Mesendoderm (in vitro differentiated cells): ENCODE measurements at places on chromosomes 12 and 14.

DNA sequence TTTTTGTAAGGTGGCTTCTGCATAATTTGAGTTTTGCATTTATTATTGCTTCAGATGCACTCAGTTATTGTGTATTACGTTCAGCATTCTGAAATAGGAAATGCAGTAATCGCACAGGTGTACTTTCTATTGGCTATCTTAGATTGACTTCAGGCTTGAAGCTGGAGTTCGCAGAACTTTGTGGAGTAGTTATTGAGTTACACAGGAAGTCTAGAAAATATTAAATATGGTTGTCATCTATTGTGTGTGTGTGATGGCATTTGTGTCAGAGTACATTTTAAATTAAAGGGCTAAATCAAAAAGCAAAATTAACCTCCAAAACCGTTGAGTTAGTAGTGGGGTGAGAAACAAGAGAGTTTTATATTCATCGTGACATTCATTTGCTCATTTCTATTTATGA, 2.7 kb downstream of the ARID2 start:
- no peak for DNase-seq

GRCh38 chr14:44700184-44700583, 193.1 kb upstream of the FSCB start:
- peak; percentile 70 for DNase-seq

DNA sequence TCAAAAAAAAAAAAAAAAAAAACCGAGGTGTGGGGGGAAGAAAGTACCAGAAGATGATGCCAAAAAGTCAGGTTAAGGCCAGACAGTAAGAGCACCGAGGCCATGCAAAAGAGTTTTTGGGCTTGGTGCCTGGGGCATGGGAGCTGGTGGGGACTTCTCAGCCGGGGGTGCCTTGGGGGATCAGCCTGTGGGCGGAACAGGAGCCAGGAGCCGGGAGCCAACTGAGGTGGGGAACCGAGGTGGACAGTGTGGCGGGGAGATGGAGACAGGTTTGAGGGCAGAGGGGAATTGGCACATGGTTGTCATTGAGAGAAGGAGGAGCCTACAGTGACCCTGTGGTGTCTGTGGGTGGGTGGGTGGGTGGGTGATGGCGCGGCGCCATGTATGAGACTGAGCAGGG, 33.2 kb downstream of the TSPAN11 start:
- no peak for DNase-seq

GRCh38 chr14:72975770-72976169, 49.5 kb downstream of the DCAF4 start:
- DNase-seq = peak; percentile 22

DNA sequence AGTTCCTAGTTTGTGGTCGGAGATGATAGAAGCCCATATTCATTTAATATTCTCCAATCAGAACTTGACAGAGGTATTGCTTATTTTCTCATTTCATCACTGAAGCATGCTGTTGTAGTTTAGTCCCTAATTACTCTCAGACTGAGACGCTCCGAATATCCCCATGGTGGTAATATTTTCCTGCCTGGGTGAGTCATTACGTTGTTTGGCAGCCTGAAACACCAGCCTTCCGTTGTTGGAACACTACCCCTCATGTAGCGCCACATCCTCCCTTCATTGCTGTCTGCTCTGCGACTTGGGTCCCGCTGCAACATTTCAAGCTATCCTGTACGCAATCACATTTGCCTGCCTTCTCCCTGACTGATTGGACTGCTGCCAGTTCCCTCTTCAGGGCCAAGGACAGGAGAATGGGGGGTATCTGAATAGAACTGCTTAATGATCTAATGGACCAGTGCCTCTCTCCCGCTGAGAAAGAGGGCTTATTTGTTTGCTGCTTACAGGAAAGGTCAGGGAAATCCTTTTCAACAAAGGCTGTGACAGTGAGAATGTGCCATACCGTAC, 369.1 kb downstream of the NPAS3 start:
- DNase-seq = no peak

GRCh38 chr14:89767861-89768268, 186.7 kb downstream of the EFCAB11 start:
- DNase-seq = peak; percentile 87

DNA sequence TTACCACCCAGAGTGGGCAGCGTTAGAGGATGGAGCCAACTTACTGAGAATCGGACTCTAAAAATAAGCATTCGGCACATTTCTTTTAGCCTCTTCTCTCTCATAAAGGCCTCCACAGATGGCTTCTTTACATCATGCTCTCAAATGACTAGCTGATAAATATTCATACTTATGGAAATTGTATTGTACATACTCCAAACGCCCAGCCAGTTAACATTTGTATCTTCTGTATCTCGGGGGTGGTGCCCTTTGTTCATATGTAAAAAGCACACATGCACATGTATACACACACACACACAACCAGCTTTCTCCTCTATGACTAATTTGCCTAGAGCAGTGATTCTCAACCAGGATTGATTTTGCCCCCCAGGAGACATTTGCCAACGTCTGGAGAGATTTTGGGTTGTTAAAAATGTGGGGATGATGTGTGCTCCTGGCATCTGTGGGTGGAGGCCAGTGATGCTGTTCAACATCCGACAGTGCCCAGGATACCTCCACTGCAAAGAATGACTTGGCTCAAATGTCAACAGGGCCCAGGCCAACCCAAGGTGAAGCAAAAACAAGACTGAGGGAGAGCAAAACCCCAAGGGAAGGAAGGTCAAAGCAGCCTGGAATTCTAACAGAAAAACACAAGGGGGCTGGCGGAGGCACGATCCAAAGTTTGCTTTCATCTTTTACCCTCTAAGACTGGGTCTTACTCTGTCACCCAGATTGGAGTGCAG, 15.2 kb upstream of the CDK2AP1 start:
- DNase-seq = no peak

- no peak for DNase-seq
These were observed 161.1 kb upstream of the FOXN3 start for GRCh38 chr14:89578156-89578555.

- no peak for DNase-seq
These were observed 182.9 kb downstream of the GLT1D1 start for GRCh38 chr12:129036135-129036534.

DNA sequence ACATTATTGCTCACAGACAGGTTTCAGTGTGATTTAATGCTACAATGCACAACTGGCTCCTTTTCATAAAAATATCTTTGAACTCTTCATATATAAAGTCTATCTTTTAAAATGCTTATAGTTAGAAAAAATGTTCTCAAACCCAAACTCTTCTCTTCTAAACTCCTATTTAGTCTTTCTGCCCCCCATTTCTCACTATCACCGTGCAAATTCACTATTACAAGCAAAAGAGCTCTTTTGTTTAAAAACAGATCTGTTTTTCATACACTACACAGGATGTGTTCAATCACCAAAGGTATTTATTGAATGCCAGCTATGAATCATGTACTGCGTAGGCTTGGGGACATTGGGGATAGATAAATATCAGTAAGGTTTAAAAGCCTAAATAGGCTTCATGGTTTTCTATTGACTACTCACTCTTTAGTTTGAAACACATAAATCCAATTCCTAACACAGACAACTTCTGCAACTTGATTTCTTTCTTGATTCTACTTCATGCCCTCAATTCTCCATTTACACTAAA, 692.3 kb downstream of the C12orf50 start:
- DNase-seq = no peak

- no peak for DNase-seq
These were observed 336.1 kb downstream of the BCL11B start for GRCh38 chr14:98935921-98936320.

- DNase-seq = peak; percentile 57
These were observed 51.2 kb downstream of the TESC start for GRCh38 chr12:117047810-117048584.

- DNase-seq = no peak
These were observed 33.5 kb downstream of the SLC6A12 start for GRCh38 chr12:180445-180844.

DNA sequence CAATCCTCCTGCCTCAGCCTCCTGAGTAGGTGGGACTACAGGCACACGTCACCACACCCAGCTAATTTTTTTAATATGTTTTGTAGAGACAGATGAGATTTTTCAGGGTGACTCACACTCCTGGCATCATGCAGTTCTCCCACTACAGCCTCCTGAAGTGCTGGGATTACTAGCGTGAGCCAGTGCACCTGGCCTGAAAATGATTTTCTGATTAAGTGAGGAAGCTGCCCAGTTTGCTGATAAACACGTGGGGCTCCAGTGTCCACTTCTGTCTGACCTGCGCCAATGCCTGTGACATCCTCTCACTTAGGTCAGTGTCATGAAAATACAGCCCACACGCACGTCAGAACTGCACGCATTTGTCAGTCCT, 37.0 kb upstream of the SFSWAP start:
- no peak for DNase-seq

DNA sequence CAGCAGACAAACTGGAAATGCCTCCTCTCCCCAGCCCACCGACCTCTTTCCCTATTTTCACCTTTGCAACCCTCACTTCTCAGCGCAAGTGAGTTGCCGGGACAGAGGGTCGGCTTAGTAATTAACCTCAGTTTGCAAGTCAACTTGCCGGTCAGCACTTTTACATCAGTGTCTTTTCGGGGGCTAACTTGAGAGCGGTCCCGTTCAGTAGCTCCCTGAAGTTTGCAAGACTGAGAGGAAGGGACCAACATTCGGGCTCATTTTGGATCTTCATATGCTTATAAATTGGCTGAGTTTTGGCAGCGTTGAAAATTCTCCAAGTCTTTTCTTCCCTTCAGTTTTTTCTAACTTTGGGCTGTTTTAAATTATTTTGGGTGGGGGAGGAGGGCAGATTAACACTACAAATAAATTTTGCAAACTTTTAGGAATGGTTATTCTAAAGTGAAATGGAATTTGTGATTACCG, 846 bp downstream of the BRMS1L start:
- no peak for DNase-seq

GRCh38 chr12:67662910-67663538, 14.5 kb downstream of the DYRK2 start:
- no peak for DNase-seq

- DNase-seq = no peak
These were observed 17.8 kb downstream of the OLR1 start for GRCh38 chr12:10154145-10154496.

GRCh38 chr12:102824218-102824835, 92.7 kb downstream of the PAH start:
- peak; percentile 89 for DNase-seq

DNA sequence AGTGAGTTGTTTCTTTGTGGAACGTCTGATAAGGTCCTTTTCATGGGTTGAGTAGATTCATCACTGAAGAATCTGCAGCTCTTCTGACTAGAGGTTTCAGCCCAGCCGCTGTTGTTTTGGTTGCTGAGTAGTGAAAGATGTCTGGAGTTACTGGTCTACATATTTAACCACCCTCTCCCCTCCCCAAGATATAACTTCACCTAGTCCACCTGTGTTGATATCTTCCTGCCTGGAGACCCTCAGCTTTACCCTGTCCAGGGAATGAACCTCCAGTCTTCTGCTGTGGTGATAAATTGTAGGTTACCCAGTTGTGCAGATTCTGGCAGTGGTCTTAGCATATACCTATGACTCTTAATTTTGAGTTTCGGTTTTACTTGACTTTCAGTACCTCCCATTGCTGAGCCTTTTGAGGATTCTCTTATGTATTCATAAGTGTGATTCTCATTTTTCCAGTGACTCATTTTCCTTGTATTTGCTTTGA, 62.9 kb downstream of the CCDC91 start:
- DNase-seq = no peak

DNA sequence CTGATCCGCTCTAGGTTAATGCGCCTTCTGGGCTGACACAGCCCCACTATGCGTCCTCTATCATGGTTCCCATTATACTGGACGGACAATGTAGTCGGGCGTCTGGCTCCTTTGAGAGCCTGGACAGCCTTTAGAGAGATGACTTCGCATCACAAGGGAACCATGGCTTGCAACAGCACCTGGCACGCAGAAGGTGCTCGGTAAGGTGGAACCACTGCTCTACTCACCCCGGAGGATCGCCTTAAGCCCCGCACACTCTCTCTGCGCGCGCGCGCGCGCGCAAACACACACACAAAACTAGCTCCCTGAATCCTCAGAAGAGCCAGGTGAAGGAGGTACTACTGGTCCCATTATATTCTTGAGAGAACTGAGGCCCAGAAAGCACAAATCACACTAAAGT, 7.1 kb downstream of the MAP3K12 start:
- DNase-seq = peak; percentile 54

DNA sequence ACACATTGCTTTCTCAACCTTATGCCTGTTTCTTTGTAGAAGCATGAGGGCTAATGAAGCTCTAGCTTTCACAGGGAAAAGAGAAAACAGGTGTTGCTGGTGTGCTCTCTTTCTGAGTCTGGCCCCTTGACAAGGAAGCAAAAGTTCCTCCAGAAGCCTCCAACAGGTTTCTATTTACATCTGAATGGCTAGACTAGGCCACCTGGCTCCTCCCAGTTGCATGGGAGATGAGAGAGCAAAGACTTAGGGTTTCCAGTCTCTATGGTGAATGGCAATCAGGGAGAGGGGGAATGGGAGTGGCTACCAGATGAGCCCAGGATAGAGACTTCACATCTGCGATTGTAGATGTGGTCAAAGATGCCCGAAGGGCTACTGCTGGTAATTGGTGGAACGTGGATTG, 138.1 kb upstream of the PLXNC1 start:
- DNase-seq = peak; percentile 65

DNA sequence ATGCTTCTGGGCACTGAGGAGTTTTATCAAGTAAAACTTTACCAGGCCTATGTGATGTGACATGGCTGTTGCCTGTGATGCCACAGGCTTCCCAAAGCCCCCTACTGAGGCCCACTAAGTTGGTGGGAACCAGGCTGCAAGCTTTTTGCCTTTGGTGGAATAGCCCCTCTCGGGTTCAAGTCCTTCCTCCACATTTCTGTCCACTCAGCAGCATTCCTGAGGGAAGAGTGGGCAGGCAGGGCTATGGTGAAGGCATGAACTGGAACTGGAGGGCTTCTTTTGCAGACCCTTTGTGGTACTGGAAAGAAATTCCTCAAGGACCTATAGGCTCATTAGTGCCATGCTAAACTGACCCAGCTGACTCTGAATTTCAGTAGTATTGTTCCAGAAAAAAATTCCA, 48.5 kb downstream of the WDR20 start:
- DNase-seq = no peak

DNA sequence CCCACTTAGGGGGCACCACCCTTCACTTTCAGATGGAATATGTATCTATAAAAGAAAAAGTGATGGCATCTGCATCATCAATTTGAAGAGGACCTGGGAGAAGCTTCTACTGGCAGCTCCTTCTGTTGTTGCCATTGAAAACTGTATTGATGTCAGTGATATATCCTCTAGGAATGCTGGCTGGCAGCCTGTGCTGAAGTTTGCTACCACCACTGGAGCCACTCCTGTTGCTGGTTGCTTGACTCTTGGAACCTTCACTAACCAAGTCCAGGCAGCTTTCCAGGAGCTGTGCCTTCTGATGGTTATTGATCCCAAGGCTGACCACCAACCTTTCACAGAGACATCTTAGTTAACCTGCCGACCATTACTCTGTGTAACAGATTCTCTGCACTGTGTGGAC, 44.7 kb downstream of the RIMKLB start:
- DNase-seq = no peak
